ENCODE measurements at places on chromosomes 3 and 15. TPM values are rescaled to one million over a fixed set of nuclear protein-coding genes. Genes with fewer than 3 reads are reported as not detected.

DNA sequence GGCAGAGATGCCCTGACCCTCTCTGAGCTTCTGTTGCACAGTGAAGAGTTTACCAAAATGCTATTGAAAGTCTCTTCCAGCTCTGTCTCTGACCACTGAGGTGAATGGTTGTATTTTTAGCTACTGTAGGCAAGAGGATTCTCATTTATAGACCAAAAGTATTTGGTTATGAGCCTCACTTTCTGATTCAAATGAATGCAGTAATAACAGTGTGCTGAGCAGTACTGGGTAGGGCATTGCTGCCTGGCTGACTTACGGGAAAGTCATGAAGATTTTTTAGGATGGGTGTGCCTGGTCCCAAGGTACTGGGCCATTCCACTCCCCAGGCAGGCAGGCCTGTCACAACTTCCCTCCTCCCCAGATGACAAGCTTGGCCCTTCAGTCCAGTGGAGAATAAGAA lies 15.5 kb downstream of the PLA1A start:
- DNase-seq = no peak

- no peak for DNase-seq
Measured at GRCh38 chr3:111519178-111519855, 22.7 kb upstream of the CD96 start.

GRCh38 chr15:69997161-69997485 lies 100.6 kb downstream of the TLE3 start:
- no peak for DNase-seq

DNA sequence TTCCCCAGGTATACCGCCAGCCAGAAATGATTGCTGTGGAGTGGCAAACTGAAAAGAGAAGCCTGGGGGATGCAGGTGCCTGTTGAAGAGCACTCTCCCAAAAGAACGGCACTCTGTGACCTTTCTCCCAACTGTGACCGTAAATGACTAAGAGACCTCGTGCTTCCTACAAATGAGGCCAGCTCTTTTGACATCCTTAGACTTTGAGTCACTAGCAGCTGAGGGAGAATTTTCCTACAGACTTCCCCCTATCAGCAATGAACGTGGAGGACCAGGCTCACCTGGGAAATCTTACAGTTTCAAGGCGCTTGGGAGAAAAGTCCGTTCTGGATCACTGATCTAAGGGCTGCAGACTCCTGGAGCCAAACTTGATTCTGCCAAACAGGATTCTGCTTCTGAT lies 8.6 kb downstream of the AQP9 start:
- no peak for DNase-seq

DNA sequence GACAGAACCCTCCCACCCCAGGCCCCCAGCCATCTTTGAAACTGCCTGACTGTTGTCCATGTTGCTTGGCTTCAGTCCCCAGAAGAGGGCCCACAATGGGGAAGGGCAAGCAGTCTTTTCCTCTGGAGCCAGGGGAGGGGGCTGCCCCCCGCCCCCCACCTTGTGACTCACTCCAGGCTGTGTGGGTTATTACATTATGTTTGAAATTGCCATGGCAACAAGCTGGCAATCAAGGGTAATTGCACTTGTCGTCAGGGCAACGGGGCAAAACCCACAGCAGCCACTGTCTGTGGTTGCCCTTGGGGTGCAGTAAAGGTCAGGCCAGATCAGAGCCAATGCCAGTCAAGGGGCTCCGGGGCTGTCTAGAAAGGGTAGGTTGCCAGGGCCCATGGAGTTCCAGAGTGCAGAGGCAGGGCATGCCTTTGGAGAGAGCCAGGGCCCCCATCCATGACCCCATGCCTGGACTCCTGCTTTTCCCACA lies 3.1 kb upstream of the CAMKV start:
- no peak for DNase-seq

Gene SCG5
- 2.4 TPM for total RNA-seq

DNA sequence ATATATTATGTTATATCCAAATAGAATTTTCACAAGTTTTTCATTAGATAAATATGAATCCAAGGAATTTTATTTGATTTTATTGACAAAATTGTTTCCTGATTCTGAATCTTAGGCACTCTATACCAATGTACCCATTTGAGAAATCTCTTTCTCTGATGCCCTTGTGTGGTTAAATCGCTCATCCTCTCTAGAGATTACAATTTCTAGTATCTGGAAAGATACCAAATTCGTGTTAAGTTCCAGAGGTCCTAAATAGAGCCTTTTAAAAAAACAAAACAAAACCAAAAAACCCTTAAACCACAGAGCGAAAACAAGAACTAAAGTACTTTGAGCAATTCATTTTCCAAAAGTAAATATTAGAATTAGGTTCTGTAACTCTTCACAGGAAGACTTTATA lies 20.0 kb downstream of the SATB1 start:
- DNase-seq = no peak

DNA sequence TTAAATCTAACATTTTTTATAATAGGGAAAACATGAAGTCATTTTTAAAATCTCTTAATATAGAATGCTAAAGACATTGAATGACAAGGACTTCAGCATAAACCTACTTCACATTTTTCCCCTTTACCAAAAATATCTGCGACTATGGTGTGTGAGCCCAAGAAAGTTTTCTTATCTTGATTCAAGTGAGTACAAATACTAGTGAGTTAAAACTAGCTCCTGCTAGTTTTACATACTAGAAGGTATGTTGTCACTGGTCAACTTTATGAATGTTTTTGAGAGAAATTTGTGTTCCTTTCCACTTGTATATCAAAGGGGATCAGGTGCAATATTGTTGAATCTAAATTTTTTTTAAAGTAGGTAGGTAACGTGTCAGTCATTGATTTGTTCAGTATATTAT lies 152.4 kb upstream of the CGNL1 start:
- no peak for DNase-seq

GRCh38 chr15:47514200-47514652 lies 203.1 kb upstream of the SEMA6D start:
- DNase-seq = no peak

Gene IGSF10
- 5.3 TPM for total RNA-seq

DNA sequence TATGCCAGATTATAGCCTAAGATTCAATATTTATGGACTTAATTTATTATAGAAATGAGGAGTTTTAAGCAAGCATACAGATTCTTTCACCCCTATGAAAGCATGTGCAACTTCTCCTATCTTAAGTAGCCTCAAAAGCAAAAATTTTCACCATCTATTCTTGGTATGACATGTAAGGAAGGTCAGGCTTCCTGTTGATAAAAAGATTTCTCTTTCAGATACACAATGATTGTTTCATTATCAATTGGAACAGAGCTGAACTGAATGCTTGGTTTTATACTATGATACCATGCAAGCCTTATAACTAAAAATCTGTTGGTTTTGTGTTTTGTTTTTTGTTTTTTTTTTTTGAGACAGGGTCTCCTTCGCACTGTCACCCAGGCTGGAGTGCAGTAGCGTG lies 3.9 kb downstream of the GRK7 start:
- DNase-seq = no peak

- no peak for DNase-seq
Measured at GRCh38 chr15:95653361-95653805, 677.1 kb upstream of the NR2F2 start.

- DNase-seq = no peak
Measured at GRCh38 chr3:20924646-20925385, 738.8 kb upstream of the SGO1 start.

Gene P2RY14
- total RNA-seq = 4.3 TPM

Gene DHX36
- total RNA-seq = 71.5 TPM

DNA sequence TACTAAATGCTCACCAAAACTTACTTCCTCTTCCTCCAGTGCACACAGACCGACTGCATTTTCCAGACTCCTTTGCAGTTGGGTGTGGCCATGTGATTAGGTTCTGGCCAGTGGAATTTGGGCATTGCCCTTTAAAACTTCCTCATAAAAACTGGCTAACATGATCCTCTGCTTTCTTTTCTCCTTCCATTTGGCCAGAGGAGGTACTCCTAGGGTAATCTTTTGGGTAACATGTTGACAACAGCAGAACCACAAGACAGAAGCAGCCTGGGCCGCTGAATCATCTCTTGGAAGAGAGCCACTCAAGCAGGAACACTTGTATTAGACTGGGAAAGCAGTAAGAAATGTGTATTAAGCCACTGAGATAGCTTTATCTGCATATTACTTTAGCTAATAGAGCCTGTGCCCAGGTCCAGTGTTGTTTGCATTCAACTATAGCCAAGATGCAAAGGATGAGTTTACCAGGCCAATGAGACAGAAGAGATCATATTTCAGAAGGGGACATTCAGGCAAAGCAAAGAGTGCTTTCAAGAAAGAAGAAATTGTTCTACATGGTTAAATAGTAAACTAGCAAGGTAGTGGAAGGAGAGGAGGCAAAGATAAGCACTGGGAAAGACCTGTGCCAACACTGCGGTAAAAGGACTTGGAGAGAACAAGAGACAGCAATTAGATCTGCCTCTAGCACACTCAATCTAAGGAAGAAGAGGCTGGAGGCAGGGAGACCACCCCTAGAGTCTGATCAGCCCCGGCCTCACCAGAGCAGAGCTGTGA lies 79.8 kb downstream of the PLCH1 start:
- no peak for DNase-seq

Gene GABRR3
- not detected for total RNA-seq

Gene TIPIN
- total RNA-seq = 13.1 TPM

Gene BSN
- 0.35 TPM for total RNA-seq

Gene PAQR5
- 6.1 TPM for total RNA-seq

Gene KCNMB3
- 7.7 TPM for total RNA-seq

Gene CSPG5
- total RNA-seq = 0.14 TPM

Gene HHATL
- total RNA-seq = not detected

DNA sequence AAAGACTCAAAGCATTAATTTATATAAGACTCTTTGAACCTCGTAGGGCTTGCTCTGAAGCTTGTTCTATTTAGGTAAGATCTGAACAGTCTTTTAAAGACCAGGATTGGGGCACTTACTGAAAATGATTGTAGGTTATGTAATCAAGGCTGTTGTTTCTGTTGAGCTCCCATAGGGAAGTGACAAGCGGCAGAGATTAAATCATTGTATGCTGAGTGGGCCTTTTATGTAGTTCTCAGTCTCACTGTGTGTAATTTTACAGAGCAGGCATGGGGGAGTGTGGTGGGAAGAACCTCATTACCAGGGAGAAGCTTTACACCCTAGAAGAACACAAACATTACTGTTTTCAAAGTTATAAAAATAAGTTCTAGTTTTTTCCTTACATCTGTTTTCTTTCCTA lies 160.0 kb upstream of the SNTN start:
- no peak for DNase-seq

- no peak for DNase-seq
Measured at GRCh38 chr3:102092617-102093466, 243.5 kb downstream of the NFKBIZ start.

DNA sequence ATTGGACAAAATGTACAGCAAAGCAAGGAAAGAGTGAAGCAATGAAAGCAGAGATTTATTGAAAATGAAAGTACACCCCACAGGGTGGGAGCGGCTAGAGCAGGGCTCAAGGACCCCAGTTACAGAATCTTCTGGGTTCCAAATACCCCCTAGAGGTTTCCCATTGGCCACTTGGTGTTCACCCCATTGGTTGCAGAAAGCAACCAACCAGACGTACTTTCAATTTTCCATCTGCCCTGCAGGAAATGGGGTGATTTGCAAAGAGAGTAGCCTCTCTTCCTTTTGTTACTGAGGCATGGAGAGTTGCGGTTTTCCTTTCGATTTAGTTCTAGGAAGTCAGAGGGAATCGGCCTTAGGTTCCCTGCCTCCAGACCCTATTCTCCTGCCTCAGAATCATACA lies 2.4 kb downstream of the PML start:
- no peak for DNase-seq

Gene SPATA12
- not detected for total RNA-seq

GRCh38 chr3:32290619-32291018 lies 52.1 kb downstream of the CMTM8 start:
- no peak for DNase-seq

Gene PYGO1
- total RNA-seq = 7.4 TPM
